ENCODE measurements at places on chromosomes 5 and 9.

- DNase-seq: no peak
These were observed 4.8 kb upstream of the NFIL3 start for GRCh38 chr9:91428436-91428835.

DNA sequence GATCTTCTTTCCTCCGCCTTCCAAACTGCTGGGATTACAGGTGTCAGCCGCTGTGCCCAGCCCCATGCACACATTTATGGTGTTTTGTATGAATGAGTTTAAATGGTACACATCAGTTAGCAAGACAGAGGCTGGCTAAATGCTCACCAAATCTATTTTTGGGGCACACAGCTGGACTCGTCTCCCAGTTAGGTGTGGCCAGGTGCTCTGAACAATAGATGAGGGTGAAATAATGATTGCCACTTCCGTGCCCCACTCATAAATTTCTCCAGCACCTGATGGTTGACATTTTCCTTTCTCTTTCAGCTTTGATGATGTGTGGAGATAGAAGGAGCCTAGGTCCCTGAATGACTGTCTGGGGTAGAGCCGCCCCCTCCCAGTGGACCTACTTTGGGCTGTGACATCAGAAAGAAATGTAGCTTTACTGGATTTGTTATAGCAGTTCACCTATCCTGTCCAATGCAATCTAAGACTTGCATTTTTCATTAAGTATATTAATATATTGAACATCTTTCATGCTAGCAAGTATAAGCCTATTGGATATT, 8.6 kb upstream of the RAPGEF1 start:
- DNase-seq: no peak

GRCh38 chr9:137021979-137022661, 5.9 kb downstream of the ABCA2 start:
- peak; percentile 81 for DNase-seq

- DNase-seq: no peak
These were observed 21.0 kb upstream of the SMARCA2 start for GRCh38 chr9:1994180-1994579.

- no peak for DNase-seq
These were observed 140.1 kb downstream of the TRPM3 start for GRCh38 chr9:70981312-70981711.

- DNase-seq: peak; percentile 53
These were observed 88.2 kb downstream of the AMBP start for GRCh38 chr9:113989714-113990569.

DNA sequence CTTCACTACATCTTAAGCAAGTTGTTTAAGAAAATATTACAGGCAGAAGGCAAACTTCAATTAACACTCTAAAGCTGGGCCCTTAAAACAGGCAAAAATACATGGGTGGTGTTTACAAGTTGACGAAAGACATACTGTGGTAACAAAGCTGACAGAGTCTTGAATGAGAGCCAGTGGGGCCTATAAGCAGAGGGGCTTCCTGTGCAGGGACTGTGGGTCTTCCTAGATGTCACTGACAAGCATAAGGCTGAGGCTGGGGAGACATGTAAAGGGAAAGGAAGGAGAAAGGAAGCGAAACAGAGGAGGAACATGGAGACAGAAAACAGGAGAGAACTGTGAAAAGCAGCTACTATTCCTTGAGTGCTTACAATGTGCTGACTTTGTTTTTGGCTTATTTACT, 308.0 kb upstream of the RPS23 start:
- DNase-seq: no peak

GRCh38 chr5:164431634-164432304, 926.4 kb downstream of the MAT2B start:
- DNase-seq: no peak

GRCh38 chr9:16912197-16912596, 41.7 kb upstream of the BNC2 start:
- DNase-seq: no peak

All from sciatic nerve (tissue), 2 donors.